ENCODE measurements at places on chromosomes 1 and 21.

DNA sequence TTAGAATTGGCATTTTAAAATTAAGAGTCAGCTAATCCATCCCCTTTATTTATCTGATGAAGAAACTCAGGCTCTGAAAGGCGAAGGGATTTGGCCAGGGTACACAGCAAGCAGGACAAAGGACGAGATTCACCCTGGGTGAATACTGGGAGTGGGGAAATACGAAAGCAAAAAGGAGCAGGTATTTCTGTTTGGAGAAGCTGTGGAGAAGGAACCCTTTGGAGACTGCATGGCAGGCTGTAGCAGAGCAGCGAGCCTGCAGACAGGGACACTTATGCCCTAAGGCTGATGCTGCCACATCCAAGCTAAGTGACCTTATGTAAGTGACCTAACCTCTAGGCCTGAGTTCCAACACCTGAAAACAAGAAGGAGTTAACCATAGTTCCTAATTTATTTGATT lies 207.2 kb upstream of the C1orf87 start:
- no peak for DNase-seq

DNA sequence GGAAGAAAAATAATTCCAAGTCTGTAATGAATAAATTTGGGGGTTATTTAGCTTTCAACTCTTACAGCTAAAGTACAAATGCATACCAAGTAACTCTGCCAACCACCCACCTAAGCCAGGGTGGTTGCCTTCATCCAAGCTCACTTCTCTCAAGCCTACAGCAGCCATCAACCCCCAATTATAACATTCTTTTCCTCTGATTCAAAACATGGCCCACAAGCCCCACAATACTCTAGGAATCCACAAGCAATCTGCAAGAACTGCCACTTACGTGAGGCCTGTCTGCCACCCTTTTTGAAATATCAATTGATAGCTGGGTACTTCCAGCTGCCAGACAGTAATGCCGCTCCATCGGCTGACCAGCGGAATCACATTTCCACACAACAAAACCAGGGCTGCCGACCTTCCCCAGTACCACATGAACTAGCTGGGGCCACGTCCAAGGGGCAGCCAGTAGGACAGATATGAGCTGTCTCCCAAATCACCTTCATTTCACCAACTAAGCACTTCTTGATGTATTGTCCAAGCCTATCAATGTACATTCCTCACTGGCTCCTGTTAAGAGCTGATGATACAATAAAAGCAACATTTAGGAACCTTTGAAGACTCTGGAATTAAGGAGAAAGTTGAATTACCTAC lies 3.2 kb downstream of the LBR start:
- DNase-seq: no peak

DNA sequence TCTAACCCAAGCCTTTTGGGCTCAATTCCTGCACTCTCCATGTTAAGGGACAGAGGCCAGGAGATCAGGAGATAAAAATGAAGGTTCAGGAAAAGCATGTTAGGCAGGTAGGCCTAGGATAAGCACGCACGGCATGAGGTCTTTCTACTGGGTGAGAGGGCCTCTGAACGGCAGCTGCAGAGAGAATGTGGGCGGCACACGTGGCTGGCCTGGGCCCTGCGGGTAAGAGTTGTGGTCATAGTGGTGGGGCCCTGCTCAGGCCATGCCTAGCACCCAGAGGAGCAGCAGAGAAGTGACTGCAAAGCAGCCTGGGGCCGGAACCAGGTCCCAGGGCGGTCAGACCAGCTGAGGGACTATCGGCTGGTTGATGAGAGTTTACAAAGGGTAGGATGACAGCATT lies 7.5 kb upstream of the FOXO6 start:
- DNase-seq: no peak

DNA sequence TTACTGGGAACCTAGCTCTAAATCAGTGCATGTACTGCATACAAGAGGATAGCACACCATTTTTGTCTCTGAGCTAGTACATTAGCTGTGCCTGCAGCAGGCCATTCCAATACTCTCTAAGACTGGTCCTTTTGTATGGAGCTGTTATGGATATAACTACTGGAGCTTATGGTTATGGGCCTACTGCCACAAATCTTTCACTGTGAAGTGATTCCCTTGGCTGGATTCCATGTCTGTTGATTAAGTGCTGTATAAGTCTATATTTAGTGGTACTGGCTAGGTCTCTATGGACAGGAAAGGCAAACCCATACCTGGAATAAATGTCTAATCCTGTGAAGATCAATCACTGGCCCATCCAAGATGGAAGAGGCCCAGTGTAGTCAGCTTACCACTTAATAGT lies 12.0 kb downstream of the ZFYVE9 start:
- no peak for DNase-seq

- no peak for DNase-seq
These were observed 17.6 kb downstream of the COL8A2 start for GRCh38 chr1:36107394-36107793.

DNA sequence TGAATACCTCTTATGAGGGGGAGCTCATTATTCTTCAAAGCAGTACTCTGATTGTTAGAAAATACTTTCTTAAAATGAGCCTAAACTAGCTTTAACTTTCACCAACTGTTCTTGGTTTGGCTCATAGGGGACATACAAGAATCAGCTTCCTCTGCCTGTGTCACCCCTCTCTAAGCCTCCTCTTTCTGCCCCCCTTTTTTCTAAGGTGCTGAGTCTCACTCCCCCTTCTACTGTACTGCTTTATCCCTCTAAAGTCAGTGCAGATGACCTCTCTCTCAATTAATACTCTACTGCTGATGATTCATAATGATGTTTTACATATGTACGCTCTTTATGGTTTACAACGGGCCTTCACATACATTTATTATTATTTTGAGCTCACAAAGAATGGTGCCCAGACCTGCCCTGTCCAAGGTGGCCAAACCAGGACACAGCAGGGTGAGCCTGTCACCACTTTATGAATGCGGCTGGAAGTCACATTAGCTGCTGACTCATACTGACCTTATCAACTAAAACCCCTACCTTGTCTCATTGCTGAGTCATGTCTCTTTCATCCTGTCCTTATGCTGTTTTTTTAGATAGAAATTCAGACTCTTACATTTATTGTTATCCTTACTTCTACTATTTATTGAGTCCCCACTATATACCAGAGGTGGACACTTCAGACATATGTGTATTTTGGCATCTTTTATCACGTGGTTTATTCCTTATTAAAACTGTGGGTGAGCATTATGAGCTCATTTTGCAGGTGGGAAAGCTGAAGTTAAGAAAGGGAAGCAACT lies 126.9 kb downstream of the RNF220 start:
- DNase-seq: no peak

DNA sequence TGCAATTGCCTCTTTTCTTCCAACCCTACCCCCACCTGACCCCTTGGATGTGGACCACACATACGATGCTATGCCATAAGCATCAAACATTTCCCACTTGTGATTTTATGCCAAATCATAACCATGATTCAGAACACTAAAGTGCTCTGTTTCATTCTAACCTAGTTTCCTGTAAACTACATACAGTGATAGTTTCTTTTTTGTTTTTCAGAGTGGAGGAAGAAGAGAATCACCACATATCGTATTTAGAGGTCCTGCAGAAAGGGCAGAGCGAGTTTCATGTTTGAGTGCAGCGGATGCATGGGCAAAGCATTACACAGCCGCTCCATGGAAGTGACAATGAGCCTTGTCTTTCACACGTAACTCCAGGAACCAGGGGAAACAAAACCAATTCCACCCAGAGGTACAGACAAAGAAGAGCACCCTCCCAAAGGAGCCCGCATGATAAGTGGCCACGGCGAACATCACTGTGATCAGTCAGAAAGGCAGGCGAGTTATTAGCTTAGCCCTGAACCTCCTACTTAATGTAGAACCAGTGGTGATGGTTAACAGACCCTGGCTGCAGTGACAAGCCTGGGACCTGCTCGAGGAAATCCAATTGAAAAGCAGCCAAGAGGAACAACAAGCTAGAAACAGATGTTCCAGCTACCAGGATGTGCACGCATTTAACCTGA lies 64.0 kb upstream of the ZNF281 start:
- DNase-seq: no peak

DNA sequence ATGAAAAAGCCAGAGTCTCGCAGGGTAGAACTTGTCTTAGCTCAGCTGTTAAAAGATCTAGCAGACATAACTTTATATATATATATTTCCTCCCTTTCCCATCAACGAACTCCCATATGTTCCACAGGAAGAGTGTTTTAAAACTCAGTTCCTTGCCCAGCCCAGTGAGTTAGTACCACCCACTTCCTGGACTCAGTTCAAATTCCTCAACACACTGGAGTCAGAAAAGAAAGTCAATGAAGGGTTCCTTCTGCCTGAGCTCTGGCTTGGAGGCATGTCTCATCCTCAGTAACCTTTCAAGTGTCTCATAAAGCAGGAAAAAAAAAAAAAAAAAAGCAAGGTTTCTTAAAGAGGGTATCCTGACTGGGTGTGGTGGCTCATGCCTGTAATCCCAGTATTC lies 15.6 kb downstream of the TPM3 start:
- peak; percentile 34 for DNase-seq

DNA sequence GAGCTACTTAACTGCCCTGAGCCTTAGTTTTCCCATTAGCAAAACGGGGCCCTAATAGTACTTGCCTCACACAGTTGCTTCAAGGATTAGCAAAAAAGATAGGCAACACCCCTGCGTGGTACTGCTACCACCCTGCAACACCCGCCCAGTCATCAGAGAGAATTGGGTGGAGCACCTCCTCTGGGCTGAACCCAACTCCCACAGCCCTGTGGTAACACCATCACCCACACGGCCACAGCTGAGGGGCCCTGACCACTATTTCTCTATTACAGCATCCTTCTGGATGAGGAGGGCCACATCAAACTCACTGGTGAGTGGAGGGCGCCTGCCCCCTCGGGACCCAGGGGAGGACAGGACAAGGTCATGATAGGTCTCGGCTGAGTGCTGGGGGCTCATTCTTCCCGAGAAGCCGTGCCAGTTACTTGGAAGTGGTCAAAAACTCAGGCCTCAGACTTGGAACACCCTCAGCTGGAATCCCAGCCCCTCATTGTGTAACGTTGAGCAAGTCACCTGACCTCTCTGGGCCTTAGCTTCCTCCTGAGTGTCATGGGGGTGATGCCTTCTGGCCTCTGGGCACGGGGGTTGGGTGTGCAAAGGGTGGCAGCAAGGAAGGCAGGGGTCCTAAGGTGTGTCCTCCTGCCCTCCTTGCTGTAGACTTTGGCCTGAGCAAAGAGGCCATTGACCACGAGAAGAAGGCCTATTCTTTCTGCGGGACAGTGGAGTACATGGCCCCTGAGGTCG lies 24.6 kb downstream of the RPS6KA1 start:
- DNase-seq: no peak

GRCh38 chr1:57887964-57888491 lies 464.2 kb upstream of the DAB1 start:
- DNase-seq: no peak

GRCh38 chr1:22402356-22403053 lies 49.1 kb upstream of the ZBTB40 start:
- no peak for DNase-seq

GRCh38 chr1:113452921-113453770 lies 62.8 kb downstream of the MAGI3 start:
- no peak for DNase-seq

DNA sequence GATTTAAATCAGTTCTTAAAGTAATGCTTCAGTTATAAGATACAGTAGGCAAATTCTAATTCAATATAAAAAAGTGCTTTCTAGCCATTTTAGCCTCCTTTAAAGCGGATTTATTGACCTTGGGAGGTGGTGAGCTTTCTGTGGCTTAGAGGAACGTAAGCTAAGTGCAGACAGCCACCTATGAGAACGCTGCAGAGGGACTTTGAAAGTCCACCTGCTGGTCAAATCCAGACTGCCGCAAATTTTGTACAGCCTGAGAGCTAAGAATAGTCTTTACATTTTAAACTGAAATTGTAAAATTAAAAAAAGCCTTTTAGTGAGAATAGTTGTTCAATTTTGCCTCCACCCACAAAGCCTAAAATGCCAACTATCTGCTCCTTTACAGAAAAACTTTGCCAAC lies 67.0 kb upstream of the SSX2IP start:
- DNase-seq: no peak

DNA sequence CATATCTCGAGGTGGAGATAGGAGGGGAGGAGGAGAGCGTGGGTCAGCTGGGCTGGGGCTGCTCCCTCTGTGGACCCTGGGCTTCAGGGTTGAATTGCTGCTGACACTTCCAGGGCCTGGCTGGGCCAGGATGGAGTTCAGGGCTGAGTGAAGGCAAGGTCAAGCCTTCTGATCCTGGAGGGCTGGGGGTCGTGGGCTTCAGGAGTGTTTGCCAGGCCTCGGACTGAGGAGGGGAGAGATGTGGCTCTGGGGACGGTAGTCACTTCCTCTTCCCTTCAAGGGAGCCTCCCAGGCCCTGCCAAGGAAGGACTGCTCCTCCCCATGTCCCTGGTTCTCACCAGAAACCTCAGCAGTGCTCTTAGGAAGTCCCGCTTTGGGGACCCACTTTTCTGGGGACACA lies 12.1 kb upstream of the FAM131C start:
- no peak for DNase-seq

DNA sequence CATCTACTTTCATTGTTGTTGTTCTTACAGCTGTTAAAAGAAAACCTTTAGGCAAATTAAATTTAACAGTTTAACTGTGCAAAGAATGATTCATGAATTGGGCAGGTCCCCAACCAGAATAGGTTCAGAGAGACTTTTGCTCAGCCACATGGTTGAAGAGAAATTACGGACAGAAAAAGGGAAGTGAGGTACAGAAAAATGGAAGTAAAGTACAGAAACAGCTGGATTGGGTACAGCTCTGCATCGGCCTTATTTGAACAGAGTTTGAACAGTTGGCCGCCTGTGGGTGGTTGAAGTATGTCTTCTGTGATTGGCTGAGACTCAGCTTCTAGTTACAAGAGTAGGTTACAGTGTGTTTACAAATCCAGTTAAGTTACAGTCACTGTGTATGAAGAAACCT lies 210.1 kb downstream of the FGGY start:
- DNase-seq: no peak

DNA sequence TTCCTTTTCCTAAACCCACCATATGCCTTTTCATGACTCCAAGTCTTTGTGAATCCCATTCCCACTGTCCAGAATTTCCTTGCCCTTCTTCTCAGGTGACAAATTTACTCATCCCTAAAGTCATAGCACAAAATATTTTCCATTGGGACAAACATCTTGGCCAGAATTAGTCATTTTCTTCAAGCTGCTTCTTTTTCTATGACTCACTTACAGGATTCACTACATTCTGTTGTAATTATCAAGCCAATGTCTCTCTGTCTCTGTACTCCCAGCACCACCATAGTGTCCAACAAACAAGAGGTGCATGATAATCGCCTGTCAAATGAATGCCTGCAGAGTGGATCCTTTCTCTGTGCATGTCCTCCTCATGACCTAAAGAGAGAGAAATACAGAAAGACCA lies 37.8 kb downstream of the SGIP1 start:
- DNase-seq: peak; percentile 56

All from HS-5 (cell line).